ENCODE measurements at places on chromosomes 4 and X.
A peak's percentile ranks its signal among the peaks of the same experiment; 100 is the strongest.

DNA sequence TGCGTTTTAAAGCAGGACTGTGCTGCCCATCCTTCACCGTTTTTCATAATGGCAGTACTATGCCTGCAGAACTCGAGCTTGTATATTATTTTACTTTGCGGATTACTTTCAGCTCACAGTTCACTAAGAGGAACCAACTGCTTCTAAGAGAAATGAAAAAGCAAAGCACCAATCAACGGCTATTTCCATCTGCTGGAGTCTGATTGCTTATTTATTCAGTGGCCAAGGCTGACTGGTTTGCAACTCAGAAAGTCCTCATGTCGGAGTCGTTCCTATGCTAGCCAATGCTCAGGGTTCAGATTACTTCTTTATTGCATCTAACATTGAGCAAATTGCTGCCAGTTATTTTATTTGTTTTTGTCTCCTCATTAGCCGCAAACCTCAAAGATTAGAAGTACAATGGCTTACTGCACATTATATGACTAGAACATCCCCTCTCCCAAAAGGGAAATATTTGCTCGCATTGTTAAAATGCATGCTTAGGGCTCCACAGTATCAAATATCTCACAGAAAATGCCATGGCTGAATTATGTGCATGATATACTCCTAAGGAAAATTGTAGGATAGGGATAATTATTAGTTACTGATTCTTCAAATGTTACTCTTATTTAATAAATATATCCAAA, 1628.2 kb upstream of the ADGRL3 start:
- no peak for DNase-seq

GRCh38 chr4:57989430-57989829, 879.2 kb upstream of the IGFBP7 start:
- no peak for DNase-seq

- DNase-seq, result no peak
Measured at GRCh38 chrX:18676470-18676869, 4.6 kb upstream of the RS1 start.

DNA sequence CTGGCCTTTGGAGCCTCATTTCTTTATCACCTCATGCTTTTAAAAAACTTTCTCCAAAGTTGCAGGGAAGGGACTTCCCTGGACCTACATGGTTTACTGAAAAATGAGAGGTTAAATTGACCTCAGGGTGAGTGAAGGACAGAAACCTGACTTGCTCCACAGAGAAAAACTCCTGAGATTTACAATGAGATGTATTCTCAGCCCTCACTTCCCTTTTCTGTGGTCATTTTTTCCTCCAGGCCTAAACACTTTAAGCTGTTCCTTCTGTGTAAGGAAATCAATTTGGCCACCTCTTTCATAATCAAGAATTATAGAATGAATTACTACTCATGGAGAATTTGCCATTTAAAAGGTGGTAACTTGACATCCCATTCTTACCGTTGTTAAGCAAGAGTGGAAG, 77.9 kb downstream of the HPGD start:
- no peak for DNase-seq

DNA sequence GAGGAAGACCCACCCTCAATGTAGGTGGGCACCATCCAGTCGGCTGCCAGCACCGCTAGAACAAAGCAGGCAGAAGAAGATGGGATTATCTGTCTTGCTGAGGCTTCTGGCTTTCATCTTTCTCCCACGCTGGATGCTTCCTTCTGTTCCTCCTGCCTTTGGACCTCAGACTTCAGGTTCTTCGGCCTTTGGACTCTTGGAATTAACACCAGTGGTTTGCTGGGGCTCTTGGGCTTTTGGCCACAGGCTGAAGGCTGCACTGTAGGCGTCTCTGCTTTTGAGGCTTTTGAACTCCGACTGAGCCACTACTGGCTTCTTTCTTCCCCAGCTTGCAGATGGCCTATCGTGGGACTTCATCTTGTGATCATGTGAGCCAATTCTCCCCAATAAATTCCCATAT, 55.1 kb downstream of the PDLIM5 start:
- no peak for DNase-seq

DNA sequence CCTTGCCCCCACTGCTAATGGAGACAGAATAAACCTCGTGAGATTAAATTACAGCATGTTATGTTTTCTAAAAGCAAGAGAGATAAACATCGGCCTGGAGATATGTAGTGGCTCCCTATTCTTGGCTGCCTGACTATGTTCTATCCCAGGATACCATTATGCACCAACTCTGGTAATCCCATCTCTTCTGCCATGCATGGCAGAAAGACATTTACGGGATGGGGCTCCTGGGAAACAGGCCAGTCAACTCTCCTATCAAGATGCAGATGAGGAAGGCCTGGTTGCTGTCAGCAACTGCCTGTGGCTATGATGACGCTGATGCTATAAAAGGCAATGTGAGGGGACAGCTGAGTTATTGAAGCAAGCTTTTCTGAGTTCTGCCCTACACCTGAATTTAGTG, 166.2 kb upstream of the VCX3A start:
- DNase-seq, result no peak

- no peak for DNase-seq
Measured at GRCh38 chr4:67250131-67250896, 295.0 kb downstream of the CENPC start.

DNA sequence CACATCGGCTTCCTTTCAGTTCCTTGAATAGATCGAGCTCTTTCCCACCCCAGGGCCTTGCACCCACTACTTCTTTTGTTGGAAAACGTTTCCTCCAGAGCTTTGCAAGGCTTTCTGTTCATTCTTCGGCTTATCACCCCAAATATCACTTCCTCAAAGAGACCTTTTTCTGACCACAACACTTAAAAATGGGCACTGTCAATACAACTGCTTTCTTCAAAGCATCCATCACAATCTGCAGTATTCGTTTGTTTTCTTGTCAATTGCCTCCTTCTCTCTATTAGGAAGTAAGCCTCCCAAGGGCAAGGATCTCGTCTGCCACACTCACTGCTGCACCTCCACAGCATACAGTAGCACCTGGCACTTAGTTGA, 17.7 kb upstream of the CENPU start:
- no peak for DNase-seq

DNA sequence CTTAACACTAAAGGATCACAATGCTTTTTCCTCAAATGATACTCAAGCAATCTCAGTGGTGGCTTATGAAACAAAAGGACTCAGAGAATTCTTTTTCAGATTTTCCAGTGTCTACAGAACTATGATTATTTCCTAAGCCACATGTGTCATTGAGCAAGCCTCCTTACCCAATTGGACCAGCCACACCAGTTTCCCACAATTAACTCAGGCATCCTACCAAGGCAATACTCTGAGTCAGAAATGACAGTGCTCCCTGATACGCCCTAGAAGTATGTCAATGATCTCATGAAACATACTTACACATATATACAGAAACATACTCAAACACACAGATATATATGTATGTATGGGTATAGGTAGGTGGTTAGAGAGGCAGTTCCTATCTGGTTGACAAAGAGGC, 4.8 kb downstream of the ADAMTS3 start:
- DNase-seq, result no peak

DNA sequence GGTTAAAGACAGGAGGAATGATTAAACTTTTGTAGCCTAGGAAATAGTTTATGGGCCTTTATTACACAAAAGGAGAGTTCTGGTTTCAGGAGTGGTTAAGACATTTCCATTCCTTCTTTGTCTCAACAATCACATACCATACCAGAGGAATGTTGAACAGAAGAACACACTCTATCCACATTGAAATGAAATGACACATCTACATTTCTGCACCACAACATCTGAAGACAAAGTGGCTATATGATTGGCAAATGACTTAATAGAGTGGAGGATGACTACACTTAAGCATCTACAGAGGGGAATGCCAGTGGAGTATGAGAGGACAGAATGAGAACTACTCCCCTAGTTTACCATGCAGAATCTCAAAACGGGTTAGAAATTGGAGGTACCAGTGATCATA, 8.0 kb downstream of the CYP2U1 start:
- DNase-seq, result no peak

GRCh38 chrX:25810202-25810601, 327.9 kb upstream of the MAGEB18 start:
- DNase-seq, result no peak

- DNase-seq, result no peak
Measured at GRCh38 chr4:152643153-152644035, 36.4 kb downstream of the TMEM154 start.

DNA sequence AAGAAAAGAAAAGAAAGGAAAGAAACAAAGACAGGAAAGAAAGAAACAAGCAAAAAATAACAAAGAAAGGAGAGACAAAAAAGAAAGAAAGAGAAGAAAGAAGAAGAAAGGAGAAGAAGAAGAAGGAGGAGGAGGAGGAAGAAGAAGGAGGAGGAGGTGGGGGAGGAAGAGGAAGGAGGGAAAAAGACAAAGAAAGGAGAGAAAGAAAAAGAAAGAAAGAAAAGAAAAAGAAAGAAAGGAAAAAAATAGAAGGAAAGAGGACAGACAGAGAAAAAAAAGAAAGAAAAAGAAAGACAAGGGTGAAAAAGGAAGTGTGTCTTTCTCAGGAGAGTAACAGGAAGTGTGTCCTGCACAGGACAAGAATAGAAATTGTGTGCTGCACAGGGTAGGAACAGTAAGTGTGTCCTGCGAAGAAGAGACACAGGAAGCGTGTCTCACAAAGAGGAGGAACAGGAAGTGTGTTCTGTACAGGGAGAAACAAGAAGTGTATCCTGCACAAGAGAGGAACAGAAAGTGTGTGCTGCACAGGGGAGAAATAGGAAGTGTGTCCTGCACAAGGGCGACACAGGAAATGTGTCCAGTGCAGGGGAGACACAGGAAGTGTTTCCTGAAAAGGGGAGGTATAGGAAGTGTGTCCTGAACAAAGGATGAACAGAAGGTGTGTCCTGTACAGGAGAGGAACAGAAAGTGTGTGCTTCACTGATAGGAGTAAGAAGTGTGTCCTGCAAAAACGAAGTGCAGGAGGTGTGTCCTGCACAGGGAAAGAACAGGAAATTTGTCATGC, 101.2 kb downstream of the ARSF start:
- no peak for DNase-seq

GRCh38 chr4:144176476-144176875, 36.0 kb upstream of the GYPA start:
- no peak for DNase-seq

DNA sequence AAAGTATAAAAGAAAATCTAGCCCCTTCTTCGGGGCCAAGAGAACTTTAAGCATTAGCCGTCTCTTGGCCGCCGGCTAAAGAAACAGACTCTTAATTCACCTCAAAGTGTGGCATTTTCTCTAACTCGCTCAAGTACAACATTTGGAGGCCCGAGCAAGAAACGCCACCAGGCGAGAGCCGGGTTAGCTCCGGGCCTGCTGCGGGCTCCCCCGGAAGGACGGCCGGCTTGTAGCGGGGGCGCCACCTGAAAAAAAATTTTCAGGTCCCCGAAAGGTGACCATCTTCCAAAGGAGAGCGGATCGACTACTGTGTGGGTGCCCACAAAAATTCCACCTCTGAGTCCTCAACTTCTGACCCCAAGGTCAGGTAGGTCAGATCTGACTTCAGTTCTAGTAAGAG, 156.0 kb downstream of the DEFB131A start:
- no peak for DNase-seq

- no peak for DNase-seq
Measured at GRCh38 chr4:98566361-98567008, 91.9 kb downstream of the TSPAN5 start.

- no peak for DNase-seq
Measured at GRCh38 chr4:41400296-41400695, 137.7 kb upstream of the LIMCH1 start.

DNA sequence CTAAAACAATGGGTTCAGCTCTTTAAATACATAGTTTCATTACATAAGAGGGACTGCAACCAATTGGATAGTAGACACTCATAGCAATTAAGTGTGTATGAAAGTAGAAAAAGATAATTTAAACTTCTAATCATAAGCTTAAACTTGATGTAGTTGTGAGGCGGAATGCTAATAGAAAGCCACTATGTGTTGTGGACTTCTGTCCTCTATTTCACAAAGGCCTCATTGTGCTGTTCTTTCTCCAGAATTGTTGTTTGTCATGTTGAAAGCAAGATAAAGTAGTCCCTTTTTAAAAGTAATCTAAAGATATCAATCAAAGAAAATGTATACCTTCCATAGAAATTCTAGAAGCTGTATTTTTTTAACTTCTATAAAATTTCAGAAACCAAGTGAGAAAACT, 329.4 kb downstream of the KLHL4 start:
- DNase-seq, result no peak

DNA sequence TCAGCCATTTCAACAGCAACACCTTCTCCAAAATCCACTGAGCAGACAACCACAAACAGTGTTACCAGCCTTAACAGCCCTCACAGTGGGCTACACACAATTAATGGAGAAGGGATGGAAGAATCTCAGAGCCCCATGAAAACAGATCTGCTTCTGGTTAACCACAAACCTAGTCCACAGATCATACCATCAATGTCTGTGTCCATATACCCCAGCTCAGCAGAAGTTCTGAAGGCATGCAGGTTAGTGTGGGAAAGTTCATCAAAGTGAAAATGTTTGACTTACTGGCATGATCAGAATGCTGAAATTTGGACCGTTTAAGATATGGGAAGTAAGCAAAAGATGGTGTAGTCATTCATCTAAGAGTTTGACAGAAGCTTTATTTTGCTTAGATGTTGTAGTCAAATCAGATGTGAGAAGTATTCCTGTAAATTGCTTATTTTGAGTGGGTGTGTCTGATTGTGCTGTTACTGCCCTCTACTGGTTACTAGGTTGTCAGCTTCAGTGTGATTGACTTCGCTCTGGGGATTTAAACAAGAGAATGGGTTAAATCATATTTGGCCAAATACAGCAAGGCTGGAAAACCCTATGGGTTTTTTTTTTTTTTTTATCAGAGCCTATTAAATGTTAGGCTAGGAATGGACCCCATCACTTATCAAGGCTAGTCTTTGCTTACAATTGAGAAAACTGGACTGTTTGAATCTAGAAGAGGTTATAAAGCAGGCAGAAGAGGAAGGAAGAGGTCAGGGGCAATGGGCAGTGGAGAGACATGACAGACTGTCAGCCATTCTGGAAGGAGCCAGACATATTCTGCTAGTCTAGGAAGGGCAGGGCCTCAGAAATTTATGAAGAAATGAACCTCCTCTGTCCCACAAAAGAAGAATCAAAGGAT, 130.3 kb downstream of the DIPK2B start:
- DNase-seq, result no peak

GRCh38 chr4:78585633-78586032, 34.1 kb downstream of the ANXA3 start:
- DNase-seq, result no peak

GRCh38 chrX:12788645-12789044, 2.6 kb upstream of the PRPS2 start:
- DNase-seq, result no peak

- no peak for DNase-seq
Measured at GRCh38 chr4:51997647-51998046, 22.5 kb downstream of the LRRC66 start.

- DNase-seq, result peak; percentile 63
Measured at GRCh38 chr4:79281566-79282359, 44.1 kb downstream of the NAA11 start.

- DNase-seq, result no peak
Measured at GRCh38 chrX:65757943-65758342, 90.5 kb downstream of the MSN start.

All from breast epithelium (tissue), 4 donors.